ENCODE measurements at places on chromosomes 12 and 14.

- no peak for DNase-seq
These were observed 7.6 kb upstream of the BMP4 start for GRCh38 chr14:53964249-53964648.

- no peak for DNase-seq
These were observed 97.4 kb downstream of the CDK17 start for GRCh38 chr12:96302687-96303310.

- DNase-seq = no peak
These were observed 69.7 kb upstream of the VRK1 start for GRCh38 chr14:96727491-96727890.

DNA sequence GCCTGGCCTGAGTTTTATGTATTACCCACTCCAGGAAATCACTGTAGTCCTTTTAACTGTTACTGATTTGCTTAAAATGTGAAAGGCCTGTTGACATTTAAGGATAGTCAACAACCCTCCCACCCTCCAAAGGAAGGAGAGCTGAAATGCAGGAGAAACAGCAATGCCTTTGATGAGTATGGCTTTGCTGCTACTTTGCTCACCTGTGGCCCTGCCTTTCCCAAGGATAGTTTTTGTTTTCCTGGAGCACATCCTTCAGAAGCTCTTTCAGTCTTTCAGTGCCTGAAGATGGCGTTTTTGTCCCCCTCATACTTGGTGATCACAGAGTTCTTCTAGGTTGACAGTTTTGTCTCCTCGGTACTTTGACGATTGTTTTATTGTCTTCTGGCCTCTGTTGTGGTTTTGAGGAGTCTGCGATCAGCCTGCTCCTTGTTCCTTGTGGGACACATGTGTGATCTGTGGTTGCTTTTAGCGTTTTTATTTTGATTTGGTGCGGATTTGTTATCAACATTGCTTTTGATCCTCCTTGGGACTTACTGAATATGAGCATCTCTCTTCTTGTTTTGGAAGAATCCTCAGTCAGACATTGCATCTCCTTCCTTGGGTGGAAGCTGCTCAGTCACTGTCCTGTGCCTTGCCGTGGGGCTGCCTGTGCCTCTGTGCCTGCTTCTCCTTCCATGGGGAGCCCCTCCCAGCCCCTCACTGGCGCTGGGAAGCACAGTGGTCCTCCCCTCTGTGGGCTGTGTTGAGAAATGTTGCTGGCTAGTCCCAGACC lies 17.2 kb downstream of the PACS2 start:
- no peak for DNase-seq

Data from amniotic stem cell (primary cell).